Activated T-cell treated with anti-CD3 and anti-CD28 coated beads for 1 hour (primary cell): ENCODE measurements at places on chromosomes 3 and 15.

DNA sequence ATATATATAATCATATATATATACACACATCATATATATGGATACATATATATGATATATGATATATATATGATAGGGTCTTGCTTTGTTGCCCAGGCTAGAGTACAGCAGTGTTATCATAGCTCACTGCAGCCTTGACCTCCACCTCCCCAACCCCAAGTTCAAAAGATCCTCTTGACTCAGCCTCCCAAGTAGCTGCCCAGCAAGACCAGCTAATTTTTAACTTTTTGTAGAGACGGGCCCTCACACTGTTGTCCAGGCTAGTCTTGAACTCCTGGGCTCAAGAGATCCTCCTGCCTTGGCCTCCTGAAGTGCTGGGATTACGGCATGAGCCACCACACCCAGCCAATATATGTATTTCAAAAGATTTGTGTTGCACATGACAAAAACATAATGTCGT lies 83.0 kb downstream of the TBL1XR1 start:
- no peak for DNase-seq

DNA sequence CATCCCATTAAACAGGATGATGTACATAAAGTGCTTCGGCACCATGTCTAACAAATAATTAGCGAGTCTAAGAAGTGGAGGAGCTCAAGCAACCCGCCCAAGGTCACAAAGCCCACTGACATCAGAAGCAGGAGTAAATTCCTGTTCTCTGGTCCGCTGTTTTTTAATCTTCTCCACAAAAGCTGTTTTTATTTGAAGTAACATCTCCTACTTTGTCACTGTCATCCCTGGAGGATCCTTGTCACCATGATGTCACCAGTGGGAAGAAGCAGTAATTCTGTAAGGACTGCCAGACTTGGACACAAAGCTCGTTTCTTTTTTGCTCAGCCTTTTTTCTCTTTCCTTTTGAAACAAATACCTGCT lies 216.2 kb downstream of the STT3B start:
- DNase-seq, result no peak

- DNase-seq, result no peak
Observed at GRCh38 chr3:44795197-44795596, 33.6 kb downstream of the KIF15 start.

- DNase-seq, result no peak
Observed at GRCh38 chr3:69536306-69537020, 150.6 kb upstream of the FRMD4B start.

DNA sequence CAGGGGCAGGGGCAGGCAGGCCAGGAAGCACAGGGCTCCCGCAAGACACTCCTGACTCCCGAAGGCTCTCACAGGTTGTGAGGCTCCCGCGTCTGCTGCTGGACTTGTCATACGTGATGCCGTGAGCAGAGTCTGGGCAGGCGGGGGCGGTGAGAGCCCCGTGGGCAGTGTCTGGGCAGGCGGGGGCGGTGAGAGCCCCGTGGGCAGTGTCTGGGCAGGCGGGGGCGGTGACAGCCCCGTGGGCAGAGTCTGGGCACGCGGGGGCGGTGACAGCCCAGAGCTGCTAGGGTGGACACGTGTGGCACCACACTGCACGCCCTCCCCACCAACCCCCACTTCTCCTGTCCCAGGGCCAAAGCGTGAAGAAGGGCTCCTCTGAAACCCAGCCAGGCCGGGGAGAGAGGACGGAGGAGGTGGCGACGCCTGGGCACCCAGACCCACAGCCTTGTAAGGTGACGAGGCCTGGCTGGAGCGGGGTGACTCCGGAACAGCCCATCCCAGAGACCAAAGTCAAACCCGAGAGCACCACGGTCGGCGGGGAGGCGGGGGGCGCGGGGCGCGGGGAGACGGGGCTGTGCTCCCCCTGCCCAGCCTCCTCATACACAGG lies 35.0 kb downstream of the TNK2 start:
- no peak for DNase-seq

DNA sequence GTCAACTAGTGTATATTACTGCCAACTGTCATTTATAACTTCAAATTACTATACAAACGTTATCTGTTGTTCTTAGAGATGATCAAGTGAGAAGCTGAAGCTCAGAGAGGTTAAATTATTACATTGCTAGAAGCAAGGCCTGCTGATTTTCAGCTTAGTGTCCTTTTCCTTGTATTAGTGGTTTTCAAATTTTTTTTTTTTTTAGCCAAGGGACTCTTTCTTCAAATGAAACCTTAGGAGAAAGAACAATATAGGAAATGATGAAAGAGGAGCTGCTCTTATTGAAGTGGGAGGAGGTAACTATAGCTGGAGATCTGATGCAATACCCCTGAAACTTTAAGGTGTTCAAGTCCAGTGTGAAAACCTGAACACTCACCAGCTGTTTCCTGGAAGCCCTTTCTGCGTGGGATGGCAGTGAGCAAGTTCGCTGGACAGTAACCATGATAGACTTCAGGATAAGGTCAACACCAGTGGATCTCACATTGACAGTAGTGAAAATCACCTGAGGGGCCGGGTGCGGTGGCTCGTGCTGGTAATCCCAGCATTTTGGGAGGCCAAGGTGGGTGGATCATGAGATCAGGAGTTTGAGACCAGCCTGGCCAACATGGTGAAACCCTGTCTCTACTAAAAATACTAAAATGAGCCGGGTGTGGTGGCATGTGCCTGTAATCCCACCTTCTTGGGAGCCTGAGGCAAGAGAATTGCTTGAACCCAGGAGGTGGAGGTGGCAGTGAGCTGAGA lies 376.2 kb downstream of the EDEM1 start:
- no peak for DNase-seq

DNA sequence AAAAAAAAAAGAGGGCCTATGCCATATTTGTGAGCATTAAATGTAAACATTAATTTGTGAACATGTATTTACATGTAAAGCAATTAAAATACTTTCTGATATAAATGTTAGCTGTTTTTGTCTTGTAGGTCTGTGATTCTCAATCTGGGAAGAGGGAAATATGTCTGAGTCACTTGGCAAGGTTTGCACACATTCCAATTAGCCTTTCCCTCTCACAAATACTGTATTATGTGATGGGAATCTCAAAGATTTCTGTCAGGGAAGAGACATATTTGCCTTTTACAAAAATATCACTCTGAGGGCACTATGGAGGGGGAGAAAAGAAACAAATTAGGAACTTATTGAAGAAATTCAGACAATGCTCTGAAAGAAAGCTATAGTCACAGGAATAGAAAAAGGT lies 483.6 kb downstream of the GBE1 start:
- DNase-seq, result no peak

- no peak for DNase-seq
Observed at GRCh38 chr3:192273697-192274010, 453.7 kb downstream of the FGF12 start.

- no peak for DNase-seq
Observed at GRCh38 chr3:142904639-142905436, 16.0 kb upstream of the PCOLCE2 start.

DNA sequence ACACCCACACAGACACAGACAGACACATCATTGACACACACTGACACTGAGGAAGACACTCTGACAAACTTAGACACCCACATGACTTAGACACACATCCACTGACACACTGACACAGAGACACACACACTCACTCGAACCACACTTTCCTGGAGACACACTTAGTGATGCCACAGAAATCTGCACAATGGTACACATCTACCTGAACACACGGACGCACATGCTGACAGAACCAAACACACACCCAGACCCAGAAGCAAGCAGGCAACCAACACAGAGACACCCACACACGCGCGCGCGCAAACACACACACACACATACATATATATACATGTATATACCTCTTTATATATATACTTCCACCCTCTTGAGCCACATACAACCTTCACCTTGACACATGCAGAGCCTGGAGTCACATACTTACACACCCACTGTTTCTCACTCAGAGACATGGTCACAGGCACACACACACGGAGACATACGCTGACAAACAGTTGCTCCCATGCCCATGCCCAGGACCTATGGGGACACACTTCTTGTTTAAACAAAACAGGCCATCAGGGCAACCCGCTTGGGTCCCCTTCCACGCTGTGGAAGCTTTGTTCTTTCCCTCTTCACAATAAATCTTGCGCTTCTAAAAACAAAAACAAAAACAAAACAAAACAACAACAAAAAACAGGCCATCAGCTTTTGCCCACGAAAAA lies 913 bp upstream of the SCN5A start:
- no peak for DNase-seq

GRCh38 chr3:70488816-70489215 lies 176.4 kb upstream of the MDFIC2 start:
- no peak for DNase-seq

- DNase-seq, result no peak
Observed at GRCh38 chr15:39880718-39881387, 39.2 kb downstream of the GPR176 start.

- no peak for DNase-seq
Observed at GRCh38 chr15:76309601-76310330, 1.5 kb downstream of the ETFA start.

GRCh38 chr3:31815006-31815405 lies 166.1 kb downstream of the OSBPL10 start:
- no peak for DNase-seq

DNA sequence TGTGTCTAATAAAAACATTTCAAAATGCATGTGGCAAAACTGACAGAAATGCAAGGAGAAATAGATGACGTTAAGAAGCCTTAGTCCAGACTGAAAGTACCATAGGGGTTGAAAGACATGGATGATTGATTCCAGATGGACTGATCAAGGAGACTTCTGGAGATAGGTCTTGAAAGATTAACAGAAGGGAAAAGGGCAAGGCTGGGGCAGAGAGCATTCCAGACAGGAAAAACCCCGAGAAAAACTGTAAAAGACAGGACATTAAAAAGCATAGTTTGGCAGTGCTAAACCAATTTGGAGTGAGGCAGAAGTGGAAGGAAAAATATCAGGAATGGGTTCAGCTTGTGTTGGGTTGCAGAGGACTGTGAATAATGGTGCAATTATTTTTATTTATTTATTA lies 375.2 kb upstream of the SGO1 start:
- DNase-seq, result no peak

GRCh38 chr3:18424729-18425640 lies at the start of gene SATB1:
TSS of gene SATB1 (minus strand) at chr3:18425339. CDS start at chr3:18420967, 4,372 bp downstream.
- DNase-seq, result peak; percentile 59

DNA sequence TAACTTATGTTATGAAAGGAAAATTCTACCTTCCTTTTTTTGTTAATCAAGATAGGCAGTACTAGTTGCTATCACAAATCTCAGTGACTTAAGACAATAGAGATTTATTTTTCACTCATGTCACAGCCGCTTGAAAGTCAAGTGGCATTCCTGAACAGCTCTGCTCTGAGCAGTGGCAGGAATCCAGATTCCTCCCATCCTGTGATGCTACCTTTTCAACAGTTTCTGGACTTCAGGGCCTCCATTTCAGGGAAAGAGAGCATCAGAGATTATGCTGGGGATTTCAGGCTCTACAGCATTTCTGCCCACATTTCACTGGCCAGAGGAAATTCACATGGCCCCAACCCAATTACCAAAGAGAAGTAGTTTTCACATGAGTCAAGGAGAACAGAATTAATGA lies 83.4 kb downstream of the IL1RAP start:
- no peak for DNase-seq

GRCh38 chr3:148974726-148975125 lies 16.6 kb upstream of the GYG1 start:
- no peak for DNase-seq

GRCh38 chr3:16399473-16399872 lies 114.0 kb downstream of the RFTN1 start:
- DNase-seq, result no peak

GRCh38 chr3:10366651-10367101 lies 45.8 kb upstream of the SEC13 start:
- no peak for DNase-seq

GRCh38 chr3:130939753-130940152 lies 45.9 kb downstream of the ATP2C1 start:
- DNase-seq, result no peak

DNA sequence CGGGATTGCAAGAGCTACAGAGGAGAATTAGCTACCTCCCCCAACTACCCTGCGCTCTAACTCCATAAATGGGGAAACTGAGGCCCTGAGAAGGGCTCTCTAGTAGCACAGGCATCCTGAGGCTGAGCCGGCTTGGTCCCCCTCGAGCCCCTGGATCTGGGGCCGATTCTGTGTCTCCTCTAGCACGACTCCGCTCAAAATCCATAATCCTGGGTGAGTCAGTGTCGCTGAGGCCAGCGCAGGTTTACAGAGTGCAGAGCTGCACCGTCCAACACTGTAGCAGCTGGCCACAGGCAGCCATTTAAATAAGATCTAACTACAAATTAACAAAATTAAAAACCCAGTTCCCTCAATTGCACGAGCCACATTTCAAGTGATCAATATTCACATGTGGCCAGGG lies 10.8 kb downstream of the GATA2 start:
- DNase-seq, result no peak

DNA sequence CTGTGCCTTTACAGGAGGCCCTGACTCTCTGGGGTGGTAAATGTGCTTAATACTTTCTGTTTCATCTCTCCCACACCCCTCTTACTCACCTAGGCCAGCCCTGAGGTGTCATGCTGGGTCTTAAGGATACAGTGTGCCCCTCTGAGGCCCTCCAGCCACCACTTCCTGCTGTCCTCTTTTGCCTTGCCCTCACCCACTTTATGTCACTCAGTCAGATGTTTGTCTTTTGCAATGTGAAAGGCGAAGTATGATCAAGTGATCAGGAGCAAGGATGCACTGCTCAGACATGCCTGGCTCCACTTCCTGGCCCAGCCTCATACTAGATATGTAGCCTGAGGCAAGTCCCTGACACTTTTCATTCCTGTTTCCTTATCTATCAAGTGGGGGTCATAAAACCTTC lies 339.0 kb upstream of the NR2E3 start:
- DNase-seq, result no peak

DNA sequence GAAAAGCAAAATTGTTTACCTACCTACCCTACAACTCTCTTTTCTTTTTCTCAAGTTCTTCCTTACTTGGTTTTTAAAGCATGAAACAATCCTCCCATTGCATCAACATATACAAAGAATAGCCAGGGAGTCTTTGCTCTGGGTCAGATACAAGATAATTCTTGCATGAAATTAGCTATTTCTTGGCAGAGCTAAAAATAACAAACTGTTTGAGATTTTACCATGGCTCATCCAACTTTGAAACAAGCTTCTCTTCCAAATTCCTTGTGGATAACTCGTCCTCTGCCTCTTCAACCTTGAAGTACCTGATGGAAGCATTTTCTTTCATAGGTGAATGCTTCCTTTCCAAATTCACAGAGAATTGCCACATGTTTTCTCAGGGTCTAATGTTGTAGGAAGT lies 9.2 kb upstream of the CBLB start:
- no peak for DNase-seq

DNA sequence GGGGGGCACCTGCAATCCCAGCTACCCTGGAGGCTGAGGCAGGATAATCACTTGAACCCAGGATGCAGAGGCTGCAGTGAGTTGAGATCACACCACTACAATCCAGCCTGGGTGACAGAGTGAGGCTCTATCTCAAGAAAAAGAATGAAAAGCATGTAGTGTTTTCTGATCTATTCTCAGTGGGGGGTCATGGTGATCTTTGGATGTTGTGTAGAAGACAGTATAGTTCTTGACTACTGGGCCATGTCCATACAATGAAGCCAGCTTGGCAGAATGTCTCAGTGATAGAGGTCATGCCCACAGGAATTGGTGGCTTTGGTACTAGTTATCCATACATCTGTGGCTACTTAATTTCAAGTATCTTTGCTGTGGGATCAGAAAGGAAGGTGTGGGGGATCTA lies 26.8 kb upstream of the NANOGP8 start:
- no peak for DNase-seq
